ENCODE measurements at places on chromosomes 5 and 9.
A peak's percentile ranks its signal among the peaks of the same experiment; 100 is the strongest.

- no peak for DNase-seq
Observed at GRCh38 chr9:69370430-69370829, 45.4 kb downstream of the ENTREP1 start.

DNA sequence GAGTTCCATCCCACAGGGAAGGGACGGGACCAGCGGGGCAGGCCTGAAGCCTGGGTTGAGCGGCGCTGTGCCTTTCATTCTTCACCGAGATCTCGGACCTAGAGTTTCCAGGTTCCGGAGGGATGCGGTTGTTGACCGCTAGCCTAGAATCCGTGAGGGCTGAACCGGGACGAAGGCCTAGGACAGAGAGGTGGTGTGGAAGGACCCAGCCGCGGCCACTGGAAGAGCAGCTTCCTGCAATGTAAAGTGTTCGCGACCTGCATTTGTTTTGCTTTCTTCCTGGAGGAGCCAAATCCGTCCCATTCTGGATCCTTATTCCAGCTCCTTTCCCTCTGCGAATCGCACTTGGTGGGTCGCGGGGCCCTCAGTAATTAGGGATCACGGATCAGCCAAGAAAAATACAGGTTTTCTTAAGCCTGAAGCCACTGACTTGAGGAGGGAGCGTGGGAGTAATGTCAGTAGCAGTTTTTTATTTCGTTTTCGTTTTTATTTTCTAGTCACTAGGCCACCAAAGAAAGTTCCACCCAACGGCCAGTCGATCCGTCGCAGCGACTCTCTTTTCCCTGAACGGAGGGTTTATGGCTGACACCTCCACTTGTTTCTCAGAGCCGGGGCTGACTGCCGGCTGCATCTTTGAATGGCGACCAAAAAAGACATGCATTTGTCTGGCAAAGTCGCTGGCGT, 48.6 kb downstream of the ANXA2R start:
- DNase-seq, result no peak

DNA sequence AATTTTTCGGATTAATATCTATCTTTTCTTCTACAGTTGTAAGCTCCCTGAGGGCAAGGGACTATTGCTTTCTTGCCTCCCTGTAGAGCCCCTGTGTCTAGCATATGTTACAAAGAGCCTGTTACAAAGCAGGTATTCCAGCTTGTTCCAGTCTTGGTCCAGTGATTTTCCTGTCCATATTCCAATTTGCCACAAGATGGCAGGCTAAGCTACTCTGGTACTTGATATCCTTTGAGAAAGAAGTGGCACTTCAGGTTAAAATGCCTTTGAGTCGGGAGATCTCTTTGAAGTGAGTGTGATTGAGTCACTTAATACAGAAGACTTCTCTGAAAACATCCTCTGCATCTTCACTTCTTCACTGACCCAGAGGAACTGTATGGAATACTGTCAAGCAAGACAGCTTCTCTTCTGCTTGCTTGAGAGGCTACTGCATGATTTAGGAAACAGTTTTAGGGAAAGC, 24.5 kb downstream of the CAVIN4 start:
- DNase-seq, result peak; percentile 46

DNA sequence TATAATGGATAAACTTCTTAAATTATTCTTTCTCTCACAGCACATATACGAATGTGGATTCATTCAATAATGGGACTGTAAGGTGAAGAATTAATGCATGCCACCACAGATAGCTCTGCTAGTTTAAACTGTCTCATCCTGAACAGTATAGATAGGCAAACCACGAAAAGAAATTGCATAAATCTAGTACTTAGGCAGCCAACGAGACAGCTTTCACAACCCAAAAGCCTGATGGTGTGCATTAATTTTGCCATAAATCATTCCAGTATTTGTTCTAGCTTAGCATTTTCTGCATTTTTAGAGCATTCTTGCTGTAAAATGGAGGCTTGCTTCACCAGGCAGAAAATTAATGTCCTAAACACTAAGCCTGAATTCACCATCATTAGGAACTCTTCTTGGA, 834.2 kb upstream of the DMAC1 start:
- DNase-seq, result peak; percentile 87

DNA sequence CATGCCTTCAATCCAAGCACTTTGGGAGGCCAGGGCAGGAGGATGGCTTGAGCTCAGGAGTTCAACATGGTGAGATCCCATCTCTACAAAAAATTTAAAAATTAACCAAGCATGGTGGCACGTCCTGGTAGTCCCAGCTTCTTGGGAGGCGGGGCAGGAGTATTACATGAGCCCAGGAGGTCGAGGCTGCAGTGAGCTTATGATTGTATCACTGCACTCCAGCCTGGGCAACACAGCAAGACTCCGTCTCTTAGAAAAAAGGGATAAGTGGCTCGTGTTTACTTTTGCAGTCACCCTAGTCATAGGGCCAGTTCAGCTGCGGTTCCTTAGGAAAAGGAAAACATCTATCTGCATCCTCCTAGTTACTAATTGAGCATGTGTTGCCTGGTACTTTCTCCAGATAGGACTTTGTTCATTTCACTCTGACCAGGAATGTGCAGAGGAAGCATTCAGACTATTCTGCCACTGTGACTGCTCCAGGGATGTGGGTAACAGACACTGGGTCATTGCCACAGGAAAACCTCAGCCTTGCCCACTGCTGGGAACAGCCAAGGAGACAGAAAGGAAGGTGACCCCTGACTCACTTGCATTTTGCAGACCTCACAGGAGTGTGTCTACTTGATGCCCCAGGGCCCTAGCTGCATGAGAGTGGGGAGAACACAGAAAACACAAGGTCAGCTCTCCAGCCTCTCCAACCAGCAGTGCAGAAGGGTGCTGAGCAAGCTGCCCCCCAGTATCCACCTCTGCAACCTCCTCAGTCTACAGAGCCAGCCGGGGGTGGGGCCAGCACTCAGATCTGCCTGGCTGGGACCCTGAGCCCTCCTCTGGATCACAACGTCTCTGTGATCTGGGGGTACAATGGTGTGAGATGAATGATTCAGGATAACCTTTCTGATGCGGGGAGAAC, 33.9 kb upstream of the ALDH1B1 start:
- DNase-seq, result no peak

- DNase-seq, result peak; percentile 79
Observed at GRCh38 chr5:121031491-121031890, 567.4 kb downstream of the PRR16 start.

- DNase-seq, result no peak
Observed at GRCh38 chr9:93968451-93969327, 13.5 kb upstream of the BARX1 start.

DNA sequence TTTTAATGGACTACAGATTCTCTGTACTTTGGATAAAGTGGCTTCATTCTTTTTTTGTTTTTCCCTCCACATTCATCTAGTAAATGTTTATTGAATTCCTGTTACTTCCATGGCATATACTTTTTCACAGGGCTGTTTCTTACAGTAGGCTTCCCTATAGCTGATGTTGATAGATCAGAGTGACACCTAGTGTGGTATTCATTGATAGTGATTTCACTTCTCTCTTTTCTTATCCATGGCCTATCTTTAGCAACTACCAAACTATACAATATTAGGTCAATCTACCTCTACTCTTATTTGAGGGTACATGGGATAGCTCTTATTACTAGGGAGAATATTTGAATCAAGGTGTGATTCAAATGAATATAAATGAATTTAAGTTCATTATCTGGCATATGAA, 35.8 kb downstream of the FSD1L start:
- DNase-seq, result no peak

- no peak for DNase-seq
Observed at GRCh38 chr9:121424024-121424432, 54.0 kb upstream of the STOM start.

DNA sequence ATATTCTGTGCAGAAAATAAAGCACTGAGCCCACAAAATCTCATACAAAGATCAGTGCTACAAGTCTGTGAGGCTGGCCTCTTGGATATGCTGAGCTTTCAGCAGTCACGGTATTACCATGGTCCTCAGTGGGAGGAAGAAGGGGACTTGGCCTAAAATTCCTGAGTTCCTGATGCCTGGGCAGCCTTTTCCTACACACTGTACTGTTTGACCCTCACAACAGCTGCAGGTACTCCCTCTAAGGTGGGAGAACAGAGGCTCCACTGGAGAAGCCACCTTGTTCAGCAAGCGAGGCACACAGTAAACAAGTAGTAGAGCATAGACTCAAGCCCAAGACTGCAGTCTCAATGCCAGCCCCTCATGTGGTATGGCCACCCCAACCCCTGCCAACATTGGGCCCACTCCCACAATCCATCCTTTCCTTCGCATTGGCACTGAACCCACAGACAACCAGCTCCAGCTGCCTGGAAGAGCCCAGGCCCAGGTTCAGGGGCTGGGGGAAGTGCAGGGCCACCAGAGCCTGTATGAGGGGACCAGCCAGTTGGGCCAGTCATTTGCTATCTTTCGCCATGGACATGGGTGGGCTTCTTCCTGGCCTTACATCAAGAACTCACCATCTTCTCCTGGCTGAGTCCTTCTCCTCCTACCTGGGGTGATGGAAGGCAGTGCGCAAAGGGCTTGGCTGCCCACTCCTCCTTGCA, 14.3 kb downstream of the ACSL6 start:
- DNase-seq, result no peak

All from fibroblast of skin of right quadriceps (primary cell).